ENCODE measurements at places on chromosomes 3 and 15. TPM values are rescaled to one million over a fixed set of nuclear protein-coding genes. Genes with fewer than 3 reads are reported as not detected.

GRCh38 chr15:67108122-67108961 is 42.9 kb downstream of the SMAD3 start:
- no peak for DNase-seq

SH2D7 gene
- total RNA-seq: not detected

EFCC1 gene
- total RNA-seq: not detected

- no peak for DNase-seq
Observed at GRCh38 chr3:178073366-178073765, 462.9 kb upstream of the KCNMB2 start.

TERC gene
- 52.4 TPM for total RNA-seq

SORD gene
- total RNA-seq: 53.6 TPM

A4GNT gene
- total RNA-seq: not detected

- DNase-seq: peak; percentile 78
Observed at GRCh38 chr3:155308831-155309230, 15.3 kb upstream of the STRIT1 start.

DNA sequence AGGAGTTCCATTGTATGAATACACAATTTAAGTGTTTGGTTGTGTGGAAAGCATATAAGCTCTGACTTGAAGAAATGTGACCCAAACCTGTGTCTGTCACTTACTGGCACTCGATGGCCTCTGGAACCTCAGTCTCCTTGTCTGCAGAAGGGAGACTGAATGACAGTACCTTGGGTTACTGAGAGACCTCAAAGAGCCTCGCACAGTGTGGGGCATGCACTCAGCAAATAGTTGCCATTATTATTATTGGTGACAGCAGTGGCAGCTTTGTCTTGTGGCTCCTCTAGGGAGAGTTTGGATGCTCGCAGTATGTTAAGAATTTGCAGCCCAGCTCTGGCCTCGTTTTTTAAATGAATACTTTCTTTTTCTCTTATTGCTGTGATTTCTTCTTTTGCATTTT is 43.4 kb downstream of the EEFSEC start:
- DNase-seq: no peak

DNA sequence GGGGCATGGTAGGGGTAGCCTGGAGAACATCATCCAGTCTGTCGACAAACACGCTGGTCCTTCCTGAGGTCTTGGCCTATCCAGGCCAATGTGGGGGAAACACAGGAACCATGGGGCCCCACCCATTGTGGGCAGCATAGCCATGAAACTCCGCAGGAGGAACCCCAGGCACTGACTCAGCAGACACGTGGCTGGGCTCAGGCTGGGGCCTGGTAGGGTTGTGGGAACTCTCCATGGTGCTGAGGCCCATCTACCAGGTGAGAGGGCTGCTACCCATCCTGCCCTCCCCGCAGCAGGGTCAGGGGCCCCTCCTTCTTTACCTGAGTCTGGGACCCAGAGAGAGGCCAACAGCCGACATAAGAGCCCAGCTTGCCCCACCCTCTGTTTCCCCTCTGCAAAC is 22.6 kb upstream of the CACNA2D2 start:
- peak; percentile 63 for DNase-seq

DNA sequence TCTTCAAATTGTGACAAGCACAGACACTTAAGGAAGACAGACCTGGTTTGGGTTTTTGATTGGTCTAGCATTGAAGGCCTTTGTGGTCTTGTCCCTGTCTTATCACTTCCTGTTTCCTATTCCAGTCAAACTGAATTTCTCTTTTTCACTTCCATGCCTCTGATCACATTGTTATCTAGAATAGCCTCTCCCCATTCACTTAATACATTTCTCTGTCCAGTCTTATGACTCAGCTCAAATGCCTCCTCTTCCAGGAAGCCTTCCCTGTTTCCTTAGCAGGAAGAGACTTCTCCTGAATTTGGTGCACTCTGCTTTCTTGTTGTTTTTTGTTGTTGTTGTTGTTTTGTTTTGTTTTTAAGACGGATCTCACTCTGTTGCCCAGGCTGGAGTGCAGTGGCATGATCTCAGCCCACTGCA is 45.5 kb downstream of the LIMD1 start:
- DNase-seq: peak; percentile 38

GJD2 gene
- not detected for total RNA-seq

- DNase-seq: no peak
Observed at GRCh38 chr15:32675466-32675865, 34.0 kb downstream of the SCG5 start.

ISG20 gene
- total RNA-seq: 48.9 TPM

DNA sequence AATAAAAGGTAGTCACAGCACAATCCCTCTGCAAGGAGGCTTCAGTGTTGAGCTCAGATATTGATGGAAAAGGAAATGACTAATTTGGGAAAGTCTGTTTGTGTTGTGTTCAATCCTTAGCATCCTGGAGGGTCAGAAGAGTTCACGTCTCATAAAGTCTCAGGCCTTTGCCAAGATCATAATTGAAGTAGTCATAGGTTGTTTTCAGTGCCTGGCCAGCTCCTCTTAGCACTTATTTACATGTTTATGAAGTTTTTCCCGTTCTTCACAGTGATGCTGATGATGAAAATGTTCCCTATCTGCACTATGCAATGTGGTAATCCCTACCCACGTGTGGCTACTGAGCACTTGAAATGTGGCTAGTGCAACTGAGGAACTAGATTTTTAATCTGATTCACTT is 61.6 kb upstream of the TGFBR2 start:
- peak; percentile 94 for DNase-seq

CPLX3 gene
- 0.26 TPM for total RNA-seq

DNA sequence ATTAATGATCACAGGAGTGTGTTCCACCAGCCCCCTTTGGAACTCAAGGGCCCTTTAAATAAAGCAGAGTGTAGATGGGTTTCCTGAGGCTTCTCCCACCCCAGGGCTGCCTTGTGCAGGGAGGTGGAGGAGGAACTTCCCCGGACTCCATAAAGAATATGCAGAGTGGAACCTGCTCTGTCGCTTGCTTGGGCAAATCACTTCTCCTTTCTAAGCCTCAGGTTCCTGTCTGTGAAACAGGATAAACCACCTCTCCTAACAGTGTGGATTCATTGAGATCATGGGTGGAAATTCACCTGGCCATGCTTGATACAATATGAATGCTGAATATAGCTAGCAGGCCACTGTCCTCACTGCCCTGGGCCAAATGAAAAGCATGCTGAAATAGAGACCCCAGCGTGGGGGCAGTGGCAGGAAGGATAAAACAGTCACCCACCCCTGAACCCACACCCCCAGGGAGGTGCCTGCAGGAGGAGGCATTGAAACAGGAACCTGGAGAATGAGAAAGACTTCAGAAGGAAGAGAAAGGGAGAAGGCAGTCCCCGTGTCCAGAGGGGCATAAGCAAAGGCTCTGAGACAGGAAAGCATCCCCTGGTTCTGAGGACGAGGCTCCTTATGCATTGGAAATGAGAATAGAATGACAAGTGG is 41.1 kb upstream of the CHRNB4 start:
- DNase-seq: no peak

- DNase-seq: no peak
Observed at GRCh38 chr3:147744967-147745366, 335.8 kb downstream of the ZIC1 start.

DNA sequence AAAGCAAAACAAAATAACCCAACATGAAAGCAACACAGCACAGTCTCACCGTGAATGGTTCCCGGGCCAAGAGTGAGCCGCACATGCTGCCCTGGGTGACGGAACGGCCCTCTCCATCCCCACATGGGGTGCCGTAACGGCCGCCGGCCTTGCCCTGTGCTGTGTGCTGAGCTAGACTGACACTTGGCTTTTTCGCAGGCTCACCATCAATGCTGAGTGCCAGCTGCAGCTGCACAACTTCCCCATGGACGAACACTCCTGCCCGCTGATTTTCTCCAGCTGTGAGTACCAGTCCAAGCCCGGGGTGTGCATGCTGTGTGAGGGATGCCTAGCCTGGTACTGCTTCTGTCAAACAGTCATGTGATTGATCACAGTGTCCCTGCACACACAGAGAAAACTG is 357.6 kb downstream of the GABRG3 start:
- no peak for DNase-seq

- no peak for DNase-seq
Observed at GRCh38 chr15:101378879-101379278, 83.8 kb upstream of the SNRPA1 start.

DNA sequence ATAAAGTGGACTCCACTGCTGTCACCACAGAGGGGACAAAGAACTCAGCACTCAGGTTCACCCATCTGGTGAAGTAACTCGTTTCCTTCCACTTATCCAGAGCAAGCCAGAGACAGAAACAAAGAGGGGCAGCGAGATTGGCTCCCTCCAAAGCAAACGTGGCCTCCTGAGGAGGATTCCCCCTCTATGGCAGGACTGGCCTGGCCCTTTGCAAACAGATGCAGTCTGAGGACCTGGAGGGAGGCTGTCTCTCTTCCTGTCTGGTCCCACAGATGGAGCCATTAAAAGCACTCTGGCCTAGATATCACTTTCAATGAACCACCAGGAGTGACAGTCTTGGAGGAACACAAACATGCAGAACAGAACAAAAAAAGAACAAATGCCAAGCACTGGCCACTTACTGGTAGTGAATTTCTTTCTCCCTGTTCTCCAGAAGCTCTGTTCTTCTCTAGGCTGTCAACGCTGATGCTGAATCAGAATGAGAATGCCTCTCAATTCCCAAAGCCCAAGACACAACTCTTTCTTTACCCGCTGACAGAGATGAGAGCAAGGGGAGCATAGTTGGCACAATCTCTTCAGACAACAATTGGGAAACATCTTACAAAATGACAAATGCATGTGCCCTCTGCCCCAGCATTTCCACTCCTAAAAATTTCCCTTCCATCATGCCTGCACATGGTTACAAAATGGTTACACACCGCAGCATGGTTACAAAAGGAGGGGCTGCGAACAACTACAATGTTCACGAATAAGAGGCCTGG is 14.3 kb downstream of the KLHL25 start:
- DNase-seq: no peak

DNA sequence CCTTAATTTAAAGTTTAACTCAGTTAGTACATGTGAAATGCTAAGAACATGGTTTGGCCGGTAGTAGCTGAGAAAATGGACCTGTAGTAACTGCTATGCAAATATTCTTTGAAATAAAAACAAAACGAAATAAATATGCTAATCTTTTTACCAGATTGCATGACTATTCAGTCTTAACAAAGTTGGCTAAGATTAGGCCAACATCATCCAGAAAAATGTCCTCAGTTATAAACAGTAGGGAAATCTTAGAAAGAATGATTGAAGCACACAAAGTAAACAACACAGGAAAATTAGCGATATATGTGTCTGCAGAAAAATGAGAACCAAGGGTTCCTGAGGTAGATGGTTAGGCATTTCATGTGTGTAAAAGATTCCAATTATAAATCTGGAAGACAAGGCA is 832.1 kb downstream of the TUSC7 start:
- DNase-seq: no peak

DNA sequence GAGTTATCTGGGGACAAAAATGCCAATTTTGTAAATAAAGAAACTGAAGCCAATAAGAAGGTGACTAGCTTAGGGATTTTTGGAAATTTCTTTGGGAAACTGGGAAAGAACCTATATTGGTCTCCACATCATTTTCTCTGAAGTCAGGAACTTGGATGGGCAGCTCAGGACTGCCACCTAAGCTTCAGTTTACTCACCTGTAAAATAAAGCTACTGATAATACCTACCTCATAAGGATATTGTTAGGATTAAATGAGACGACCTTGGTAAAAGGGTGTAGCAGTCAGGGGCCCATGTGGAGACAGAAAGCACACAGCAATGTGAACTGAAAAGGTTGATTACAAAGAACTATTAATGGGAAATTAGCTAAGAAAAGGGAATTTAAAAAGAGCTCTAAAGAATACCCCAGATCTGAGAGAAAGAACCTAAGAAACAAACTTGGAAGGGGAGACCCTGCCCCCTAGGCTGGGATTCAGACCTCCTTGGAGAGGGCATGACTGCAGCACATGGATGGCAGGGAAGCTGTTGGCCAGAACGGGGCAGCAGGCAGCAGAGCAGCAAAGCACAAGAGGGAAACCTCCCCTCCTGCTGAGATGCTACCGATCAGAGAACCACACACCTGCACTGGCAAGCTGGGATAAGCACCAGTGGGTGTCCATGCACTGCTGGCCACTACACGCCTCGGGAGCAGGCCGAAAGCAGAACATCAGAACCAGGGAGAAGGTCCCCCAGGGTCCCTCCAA is 83.7 kb upstream of the THBS1 start:
- no peak for DNase-seq

GRCh38 chr3:151751161-151751560 is 17.4 kb downstream of the AADACL2 start:
- no peak for DNase-seq

GSK3B gene
- 56.2 TPM for total RNA-seq

GRCh38 chr3:52036829-52037228 is 19.5 kb downstream of the DUSP7 start:
- DNase-seq: no peak

CCR9 gene
- not detected for total RNA-seq

DNA sequence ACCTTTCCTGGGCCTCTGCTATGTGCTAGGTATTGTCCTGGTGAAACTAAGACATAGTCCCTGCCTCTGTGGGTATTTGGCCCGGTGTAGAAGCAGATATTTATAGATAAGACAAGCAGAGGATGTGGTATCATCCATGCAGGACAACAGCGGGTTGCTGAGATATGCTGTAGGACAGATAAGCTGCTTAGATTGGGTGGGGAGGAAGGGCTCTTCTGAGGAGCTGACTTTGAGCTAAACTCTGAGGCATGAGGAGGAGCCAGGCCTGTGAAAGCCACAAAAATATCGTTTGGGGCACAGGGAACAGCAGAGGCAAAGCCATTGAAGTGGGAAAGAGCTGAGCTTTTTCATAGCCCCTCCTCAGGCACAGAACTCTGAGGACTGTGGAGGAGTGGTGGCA is 492.5 kb upstream of the CFAP20DC start:
- no peak for DNase-seq

DNA sequence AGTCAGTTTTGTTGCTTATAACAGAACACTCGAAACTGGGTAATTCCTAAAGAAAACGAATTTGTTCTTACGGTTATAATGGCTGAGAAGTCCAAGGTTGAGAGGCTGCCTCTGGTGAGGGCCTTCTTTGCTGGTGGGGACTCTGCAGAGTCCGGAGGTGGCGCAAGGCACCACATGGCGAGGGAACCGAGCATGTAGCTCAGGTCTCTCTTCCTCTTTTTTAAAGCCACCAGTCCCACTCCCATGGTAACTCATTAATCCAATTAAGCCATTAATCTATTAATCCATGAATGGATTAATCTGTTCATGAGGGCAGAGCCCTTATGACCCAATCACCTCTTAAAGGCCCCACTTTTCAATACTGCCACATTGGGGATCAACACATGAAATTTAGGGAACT is 50.0 kb downstream of the ROPN1B start:
- no peak for DNase-seq
